ENCODE measurements at places on chromosomes 11 and 22. TPM values are rescaled to one million over a fixed set of nuclear protein-coding genes. Genes with fewer than 3 reads are reported as not detected.

The WT1 gene
- total RNA-seq, result not detected

- no peak for DNase-seq
These were observed 44.3 kb downstream of the AASDHPPT start for GRCh38 chr11:106121570-106122320.

- DNase-seq, result peak; percentile 58
These were observed 88.9 kb upstream of the DDI1 start for GRCh38 chr11:103947546-103947919.

The BRSK2 gene
- total RNA-seq, result under 0.01 TPM

- DNase-seq, result no peak
These were observed 42.1 kb downstream of the PTPRJ start for GRCh38 chr11:48022445-48022844.

- DNase-seq, result no peak
These were observed 27.5 kb downstream of the MRGPRX2 start for GRCh38 chr11:19032990-19033389.

- DNase-seq, result no peak
These were observed 8.0 kb upstream of the CHST1 start for GRCh38 chr11:45673441-45673840.

The TMEM126B gene
- 79.4 TPM for total RNA-seq

The PTH gene
- total RNA-seq, result not detected

DNA sequence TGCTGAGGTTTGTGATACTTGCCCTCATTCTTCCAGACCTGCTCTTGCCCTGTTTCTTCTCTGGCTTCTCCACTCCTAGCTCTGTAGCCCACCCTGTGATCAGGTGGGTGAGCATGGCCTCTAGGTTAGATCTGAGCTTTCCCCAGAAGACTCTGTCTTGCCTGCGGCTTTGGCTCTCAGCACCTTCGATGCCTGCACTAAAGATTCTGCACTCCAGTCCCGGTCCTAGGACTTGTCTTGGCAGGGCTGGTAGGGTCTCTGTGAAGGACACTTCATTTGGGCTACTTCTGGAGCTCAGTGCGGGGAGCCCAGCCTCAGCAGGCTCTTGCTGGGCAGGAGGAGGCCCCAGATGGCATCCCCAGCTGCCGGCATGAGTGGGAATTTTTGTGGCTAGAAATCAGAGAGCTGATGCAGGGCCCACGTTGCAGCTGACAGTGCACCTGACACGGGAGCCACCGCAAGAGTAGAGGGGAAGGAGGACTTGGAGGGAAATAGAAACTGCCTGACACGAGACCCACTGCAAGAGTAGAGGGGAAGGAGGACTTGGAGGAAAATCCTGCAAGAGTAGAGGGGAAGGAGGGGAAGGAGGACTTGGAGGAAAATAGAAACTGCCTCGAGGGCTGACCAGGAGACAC, 226.9 kb upstream of the B3GAT1 start:
- no peak for DNase-seq

The TPBGL gene
- total RNA-seq, result not detected

GRCh38 chr11:76841923-76842452, 18.7 kb upstream of the ACER3 start:
- DNase-seq, result no peak

- DNase-seq, result no peak
These were observed 18.8 kb upstream of the TSPAN18 start for GRCh38 chr11:44708009-44708408.

DNA sequence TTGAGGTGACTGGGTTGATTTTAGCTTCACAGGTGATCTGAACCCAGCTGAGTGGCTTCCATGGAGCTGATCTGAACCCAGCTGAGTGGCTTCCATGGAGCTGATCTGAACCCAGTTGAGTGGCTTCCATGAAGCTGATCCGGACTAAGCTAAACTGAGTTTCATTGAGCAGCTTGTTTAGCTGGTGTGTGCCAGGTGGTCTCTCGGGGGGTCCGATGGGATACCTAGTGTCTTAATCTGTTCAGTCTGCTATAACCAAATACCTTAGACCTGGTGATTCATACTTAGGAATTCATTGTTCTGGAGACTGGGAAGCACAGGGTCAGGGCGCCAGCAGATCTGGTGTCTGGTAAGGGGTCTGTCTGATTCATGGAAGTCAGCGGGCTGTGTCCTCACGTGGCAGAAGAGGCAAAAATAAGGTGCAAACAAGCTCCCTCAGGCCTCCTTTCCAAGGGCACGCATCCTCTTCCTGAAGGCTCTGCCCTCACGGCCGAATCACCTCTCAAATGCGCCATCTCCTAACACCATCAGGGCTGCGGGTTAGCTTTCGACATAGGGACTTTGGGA, 52.5 kb upstream of the KCNQ1OT1 start:
- DNase-seq, result peak; percentile 32

- DNase-seq, result no peak
These were observed 2.7 kb downstream of the DRD2 start for GRCh38 chr11:113472471-113472870.

The OR2AG1 gene
- not detected for total RNA-seq

GRCh38 chr11:2520736-2521035, 75.9 kb downstream of the KCNQ1 start:
- no peak for DNase-seq

DNA sequence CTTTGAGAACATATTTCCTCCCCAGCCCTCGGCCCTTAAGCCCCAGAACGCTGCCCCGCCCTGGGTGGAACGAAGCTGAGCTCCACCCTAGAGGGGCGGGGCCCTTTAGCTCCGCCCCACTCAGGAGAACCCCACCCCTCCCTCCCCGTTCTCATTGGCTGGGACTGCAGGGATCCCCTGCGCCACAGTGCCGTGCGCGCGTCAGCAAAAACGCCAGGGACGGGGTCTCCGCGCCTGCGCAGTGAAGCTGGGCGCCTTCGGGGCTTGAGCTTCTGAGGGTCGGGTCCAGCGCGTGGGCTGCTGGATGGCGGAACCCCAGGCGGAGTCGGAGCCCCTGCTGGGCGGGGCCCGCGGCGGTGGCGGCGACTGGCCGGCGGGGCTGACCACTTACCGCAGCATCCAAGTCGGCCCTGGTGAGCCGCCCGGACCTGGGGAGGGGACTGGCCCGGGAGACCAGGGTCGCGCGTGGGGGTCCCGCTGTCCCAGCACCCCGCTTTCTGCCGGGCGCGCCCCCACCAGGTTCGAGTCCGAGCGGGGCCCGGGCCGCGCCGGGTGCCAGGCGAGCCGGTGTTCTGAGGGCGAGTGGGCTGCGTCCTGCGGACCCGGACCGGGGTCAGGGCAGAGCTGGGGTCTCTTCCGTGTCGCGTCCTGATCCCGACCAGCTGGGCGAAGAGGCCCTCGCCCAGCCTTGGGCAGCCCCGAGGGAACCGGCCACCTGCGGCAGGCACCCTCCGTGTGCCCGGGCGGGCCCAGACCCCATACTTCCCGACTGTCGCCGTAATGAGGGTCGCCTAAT, at the start of gene TPCN2:
TPCN2 (plus strand) TSS at position 239 of the 796 bp plus-strand sequence; CDS start at position 305, 66 bp downstream.
- DNase-seq, result peak; percentile 96

GRCh38 chr11:75107187-75107586, 10.5 kb upstream of the OR2AT4 start:
- DNase-seq, result peak; percentile 19

DNA sequence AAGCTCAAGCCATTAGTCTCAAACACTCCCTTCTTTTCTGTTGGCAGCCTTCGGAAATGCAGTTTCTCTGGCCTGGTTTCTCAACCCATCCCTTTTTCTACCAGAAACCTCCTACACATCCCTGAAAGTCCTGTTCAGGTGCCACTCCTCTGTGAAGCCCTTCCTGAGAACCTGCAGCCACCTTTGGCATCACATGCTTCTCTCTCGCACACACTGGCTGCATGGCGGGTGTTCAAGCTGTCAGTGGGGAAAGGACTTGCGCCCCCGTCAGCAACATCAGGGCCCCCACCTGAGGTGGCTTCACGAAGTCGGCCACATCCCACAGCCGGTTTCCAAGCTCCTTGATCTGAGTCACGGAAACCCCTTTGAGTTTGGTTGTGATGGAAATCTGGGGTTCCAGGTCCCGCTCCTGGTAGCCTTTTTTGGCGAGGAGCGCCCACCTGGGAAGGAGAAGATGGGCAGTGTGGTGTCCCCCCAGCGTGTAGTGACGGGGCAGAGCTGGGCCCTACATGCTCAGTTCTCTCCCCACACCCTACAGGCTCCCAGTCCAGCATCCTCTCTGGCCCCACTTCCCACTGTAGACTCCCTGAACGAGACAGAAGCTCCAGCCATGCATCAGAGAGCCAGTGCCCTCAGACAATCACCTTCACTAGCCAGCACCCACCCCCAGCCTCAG, 1.7 kb upstream of the LRRC74B start:
- no peak for DNase-seq

DNA sequence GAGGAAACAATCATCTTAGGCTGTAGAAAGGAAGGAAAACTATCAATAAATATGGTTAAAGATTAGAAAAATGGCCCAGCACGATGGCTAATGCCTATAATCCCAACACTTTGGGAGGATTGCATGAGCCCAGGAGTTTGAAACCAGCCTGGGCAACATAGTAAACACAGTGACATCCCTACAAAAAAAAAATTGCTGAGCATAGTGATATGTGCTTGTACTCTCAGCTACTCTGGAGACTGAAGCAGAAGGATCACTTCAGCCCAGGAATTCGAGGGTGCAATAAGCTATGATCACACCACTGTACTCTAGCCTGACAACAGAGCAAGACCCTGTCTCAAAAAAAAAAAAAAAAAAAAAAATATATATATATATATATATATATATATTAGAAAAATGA, 54.9 kb downstream of the ARFGAP2 start:
- no peak for DNase-seq

GRCh38 chr11:223884-224283, 12.3 kb downstream of the SIRT3 start:
- DNase-seq, result no peak

DNA sequence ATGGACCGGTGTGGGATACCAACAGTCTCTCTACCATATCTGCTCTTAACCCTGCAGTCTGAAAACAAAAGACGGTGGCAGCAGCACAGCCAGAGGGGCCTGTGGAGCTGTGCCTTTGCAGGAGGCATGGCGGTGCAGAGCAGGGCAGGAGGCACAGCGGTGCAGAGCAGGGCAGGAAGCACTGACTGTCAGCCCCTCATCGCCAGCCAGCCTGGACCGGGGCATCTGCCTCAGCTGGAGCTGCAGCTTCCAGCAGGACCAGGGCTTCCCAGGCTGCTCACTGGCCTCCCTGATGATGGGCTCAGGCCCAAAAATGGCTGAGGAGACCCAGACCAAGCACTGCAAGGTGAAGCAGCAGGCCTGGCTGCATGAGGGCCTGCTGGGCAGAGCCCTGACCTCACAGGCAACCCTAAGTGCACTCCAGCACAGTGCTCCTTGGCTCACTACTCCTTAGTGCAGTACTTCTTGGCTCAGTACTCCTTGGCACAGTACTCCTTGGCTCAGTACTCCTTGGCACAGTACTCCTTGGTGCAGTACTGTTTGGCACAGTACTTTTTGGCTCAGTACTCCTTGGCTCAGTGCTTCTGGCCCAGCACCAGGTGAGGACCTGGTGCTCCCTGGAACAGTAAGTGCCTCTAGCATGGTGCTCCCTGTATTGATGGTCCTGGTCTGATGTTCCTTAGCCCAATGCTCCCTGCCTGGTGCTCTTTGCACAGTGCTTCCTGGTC, 78.0 kb downstream of the DHCR7 start:
- DNase-seq, result no peak

The CNTN5 gene
- total RNA-seq, result not detected

The TMEM191C gene
- 0.28 TPM for total RNA-seq

DNA sequence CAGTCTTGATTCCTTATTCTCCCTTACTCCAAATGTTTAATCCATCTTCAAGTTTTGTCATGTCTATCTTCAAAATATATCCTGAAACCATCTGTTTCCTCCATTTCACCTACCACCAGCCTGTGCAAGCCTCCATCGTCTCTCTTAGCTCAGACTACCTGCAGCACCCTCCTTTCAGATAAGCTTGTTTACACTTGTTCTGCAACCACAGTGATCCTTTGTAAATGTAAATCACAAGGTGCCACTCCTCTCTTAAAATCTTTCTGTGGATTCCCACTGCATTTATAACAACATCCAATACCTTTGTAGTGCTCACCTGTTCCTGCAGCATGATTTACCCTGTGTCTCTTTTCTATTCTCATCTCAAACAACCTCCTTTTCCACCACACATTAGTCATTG, 31.8 kb upstream of the GPR83 start:
- DNase-seq, result no peak

The GNG3 gene
- not detected for total RNA-seq

The SIRT3 gene
- 5.4 TPM for total RNA-seq

GRCh38 chr11:113862435-113862834, 12.9 kb downstream of the USP28 start:
- DNase-seq, result peak; percentile 71
